ENCODE measurements at places on chromosomes 16 and 17. TPM values are rescaled to one million over a fixed set of nuclear protein-coding genes. Genes with fewer than 3 reads are reported as not detected.

- H3K27me3 ChIP-seq, result no peaks in the 10 kb centered on the region
- peak; percentile 79 for DNase-seq
- peak overlapping the region; percentile 88 for H3K4me3 ChIP-seq
Measured at GRCh38 chr16:30660424-30661261, 2.4 kb downstream of the FBRS start.

GRCh38 chr16:54694651-54695050 lies 236.0 kb upstream of the IRX5 start:
- no peak overlapping the region for H3K27ac ChIP-seq
- H3K36me3 ChIP-seq, result no peaks in the 10 kb centered on the region
- H3K4me1 ChIP-seq, result no peaks in the 10 kb centered on the region
- no peak for DNase-seq
- H3K4me3 ChIP-seq, result no peak overlapping the region
- H3K27me3 ChIP-seq, result no peaks in the 10 kb centered on the region

DNA sequence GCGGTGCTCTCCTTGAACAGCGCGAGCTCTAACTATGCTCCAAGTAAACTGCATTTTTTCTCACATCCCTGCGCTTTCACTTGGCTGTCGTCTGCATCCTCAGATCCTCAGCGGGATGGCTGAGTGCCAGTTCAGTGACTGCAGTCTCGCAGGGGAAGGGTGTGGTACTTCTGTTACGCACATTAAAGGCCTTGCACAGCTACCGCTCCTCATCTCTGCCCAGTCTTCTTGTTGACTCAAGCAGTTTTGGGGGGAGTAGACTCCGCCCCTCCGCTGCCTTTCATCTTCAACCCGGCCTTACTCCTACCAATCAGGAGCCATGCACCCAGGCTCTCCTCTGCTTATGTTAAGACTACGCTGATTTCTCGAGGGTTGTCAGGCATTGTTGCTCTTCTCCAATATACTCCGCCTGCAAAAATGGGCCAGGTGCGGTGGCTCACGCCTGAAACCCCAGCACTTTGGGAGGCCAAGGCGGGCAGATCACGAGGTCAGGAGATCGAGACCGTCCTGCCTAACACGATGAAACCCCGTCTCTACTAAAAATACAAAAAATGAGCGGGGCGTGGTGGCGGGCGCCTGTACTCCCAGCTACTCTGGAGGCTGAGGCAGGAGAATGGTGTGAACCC lies 10.0 kb downstream of the ATP5PD start:
- DNase-seq, result peak; percentile 89
- peaks cover 52% of the 10 kb centered on the region for H3K4me1 ChIP-seq
- H3K27ac ChIP-seq, result peak overlapping the region; percentile 99
- peaks cover 12% of the 10 kb centered on the region for H3K27me3 ChIP-seq

DNA sequence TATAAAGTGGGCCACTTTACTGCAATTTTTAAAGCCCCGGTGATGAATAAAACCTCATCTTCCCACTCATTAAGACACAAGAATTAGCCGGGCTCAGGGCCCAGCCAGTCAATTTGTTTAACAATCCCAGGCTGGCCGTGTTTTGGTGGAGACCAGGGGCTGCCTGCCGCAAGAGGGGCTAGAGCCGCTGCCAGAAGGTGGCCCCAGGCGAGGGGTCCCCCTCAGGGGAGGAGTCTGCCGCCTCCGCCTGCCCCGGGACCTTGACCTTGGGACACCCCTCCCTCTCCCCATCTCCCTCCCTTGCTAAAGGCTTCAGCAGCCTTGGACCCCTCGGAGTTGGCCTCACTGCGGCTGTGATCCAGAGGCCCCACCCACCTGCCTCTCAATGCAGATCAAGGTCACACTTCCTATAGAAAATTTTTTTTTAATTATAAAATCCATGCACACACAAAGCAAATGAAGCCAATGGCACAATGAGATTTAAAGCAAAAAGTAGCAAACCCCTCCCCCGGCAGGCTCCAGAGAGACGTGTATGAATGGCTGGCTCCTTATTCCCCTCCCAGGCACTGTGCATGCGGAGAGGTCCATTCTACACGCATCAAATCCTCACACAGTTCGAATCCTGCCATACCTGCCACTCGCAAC lies 23.0 kb upstream of the SLC38A10 start:
- H3K4me1 ChIP-seq, result no peaks in the 10 kb centered on the region
- no peak overlapping the region for H3K27ac ChIP-seq
- no peak overlapping the region for H3K4me3 ChIP-seq
- no peaks in the 10 kb centered on the region for H3K27me3 ChIP-seq
- no peak for DNase-seq
- H3K36me3 ChIP-seq, result no peaks in the 10 kb centered on the region

- DNase-seq, result no peak
- H3K4me1 ChIP-seq, result peaks cover 16% of the 10 kb centered on the region
- H3K27me3 ChIP-seq, result peaks cover 60% of the 10 kb centered on the region
- H3K36me3 ChIP-seq, result no peaks in the 10 kb centered on the region
Measured at GRCh38 chr17:79815836-79816461, 19.1 kb upstream of the CBX8 start.

The CORO1A gene
- 1,809 TPM for total RNA-seq

GRCh38 chr16:65343556-65343955 lies 221.7 kb upstream of the CDH11 start:
- no peaks in the 10 kb centered on the region for H3K36me3 ChIP-seq
- H3K4me3 ChIP-seq, result no peak overlapping the region
- no peak overlapping the region for H3K27ac ChIP-seq

DNA sequence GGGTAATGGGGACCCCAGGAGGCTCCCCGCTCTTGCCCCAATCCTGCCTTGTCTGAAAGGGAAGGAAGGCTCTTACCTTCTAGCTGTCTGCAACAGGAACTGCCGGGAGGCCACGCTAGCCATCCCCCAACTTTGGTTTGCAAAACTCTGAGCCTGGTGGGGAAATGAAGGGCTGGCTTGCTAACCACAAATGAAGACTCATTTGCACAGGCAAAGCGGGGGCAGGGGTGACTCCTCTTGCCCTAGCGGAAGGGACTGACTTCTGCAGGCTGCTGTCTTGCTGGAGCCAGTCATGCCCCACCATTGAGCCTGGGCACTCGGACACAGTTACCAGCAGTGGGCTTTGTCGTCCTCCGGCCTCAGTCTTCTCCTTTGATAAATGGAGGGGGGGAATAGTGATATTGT lies 52.6 kb downstream of the PLCG2 start:
- H3K27ac ChIP-seq, result no peak overlapping the region
- H3K4me1 ChIP-seq, result peaks cover 18% of the 10 kb centered on the region
- no peak overlapping the region for H3K4me3 ChIP-seq
- no peaks in the 10 kb centered on the region for H3K36me3 ChIP-seq

DNA sequence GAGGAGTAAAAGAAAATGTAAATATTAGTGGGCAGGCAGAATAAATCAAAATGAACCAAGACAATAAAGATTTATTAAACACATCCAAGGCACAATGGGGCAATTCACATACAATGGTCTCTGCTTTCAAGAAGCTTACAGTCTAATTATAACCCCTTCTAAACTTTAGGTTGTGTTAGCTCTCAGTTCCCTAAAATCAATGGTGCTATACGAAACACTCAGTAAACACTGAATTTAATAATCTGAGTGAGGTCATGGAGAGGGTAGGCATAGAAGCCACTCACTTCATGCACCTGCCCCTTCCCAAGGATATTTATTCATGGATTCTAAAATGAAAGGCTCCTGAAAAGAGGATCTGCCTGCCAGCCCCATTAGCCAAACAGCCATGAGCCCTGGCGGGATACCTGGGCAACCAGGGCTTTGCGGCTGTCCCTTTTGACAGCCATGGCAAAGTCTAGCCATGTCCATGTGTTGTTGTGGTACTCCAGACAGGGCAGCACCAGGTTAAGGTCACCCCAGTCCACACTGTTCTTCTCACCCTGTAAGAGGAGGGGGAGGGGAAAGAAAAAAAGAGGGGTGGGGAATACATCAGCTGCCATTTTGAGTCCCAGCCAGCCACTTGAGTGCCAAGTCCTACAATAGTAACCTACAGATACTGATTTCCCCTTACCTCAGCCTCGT lies 1.4 kb upstream of the RSKR start:
- no peak for DNase-seq
- no peak overlapping the region for H3K4me3 ChIP-seq
- H3K4me1 ChIP-seq, result peaks cover 3% of the 10 kb centered on the region
- no peak overlapping the region for H3K27ac ChIP-seq
- H3K27me3 ChIP-seq, result no peaks in the 10 kb centered on the region
- peaks cover 55% of the 10 kb centered on the region for H3K36me3 ChIP-seq

The C17orf113 gene
- not detected for total RNA-seq

The CLUH gene
- total RNA-seq, result 55.9 TPM

- no peak for DNase-seq
- H3K36me3 ChIP-seq, result peaks cover 7% of the 10 kb centered on the region
- H3K27me3 ChIP-seq, result no peaks in the 10 kb centered on the region
- H3K4me1 ChIP-seq, result peaks cover 30% of the 10 kb centered on the region
- no peak overlapping the region for H3K4me3 ChIP-seq
- no peak overlapping the region for H3K27ac ChIP-seq
Measured at GRCh38 chr17:2611627-2612026, 18.2 kb downstream of the PAFAH1B1 start.

The CES5A gene
- total RNA-seq, result not detected

The HAP1 gene
- 0.25 TPM for total RNA-seq

DNA sequence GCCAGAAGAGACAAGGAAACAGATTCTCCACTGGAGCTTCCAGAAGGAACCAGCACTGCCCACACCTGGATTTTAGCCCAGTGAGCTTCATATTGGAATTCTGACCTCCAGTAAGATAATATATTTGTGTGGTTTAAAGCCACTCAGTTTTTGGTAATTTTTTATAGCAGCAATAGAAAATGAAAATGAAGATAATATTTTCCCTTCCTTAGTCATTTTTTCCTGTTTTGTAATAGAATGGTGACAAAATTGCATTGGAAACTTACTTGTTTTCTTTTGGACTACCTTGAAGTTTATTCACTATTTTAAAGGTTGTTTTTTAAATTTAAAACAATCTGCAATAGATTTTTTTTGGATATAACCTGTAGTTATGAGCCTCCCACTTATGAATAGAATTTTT lies 29.8 kb upstream of the IRF8 start:
- H3K27ac ChIP-seq, result no peak overlapping the region
- H3K4me1 ChIP-seq, result peaks cover 5% of the 10 kb centered on the region
- peaks cover 5% of the 10 kb centered on the region for H3K27me3 ChIP-seq
- no peaks in the 10 kb centered on the region for H3K36me3 ChIP-seq
- no peak for DNase-seq

The ASB16 gene
- total RNA-seq, result 0.30 TPM

DNA sequence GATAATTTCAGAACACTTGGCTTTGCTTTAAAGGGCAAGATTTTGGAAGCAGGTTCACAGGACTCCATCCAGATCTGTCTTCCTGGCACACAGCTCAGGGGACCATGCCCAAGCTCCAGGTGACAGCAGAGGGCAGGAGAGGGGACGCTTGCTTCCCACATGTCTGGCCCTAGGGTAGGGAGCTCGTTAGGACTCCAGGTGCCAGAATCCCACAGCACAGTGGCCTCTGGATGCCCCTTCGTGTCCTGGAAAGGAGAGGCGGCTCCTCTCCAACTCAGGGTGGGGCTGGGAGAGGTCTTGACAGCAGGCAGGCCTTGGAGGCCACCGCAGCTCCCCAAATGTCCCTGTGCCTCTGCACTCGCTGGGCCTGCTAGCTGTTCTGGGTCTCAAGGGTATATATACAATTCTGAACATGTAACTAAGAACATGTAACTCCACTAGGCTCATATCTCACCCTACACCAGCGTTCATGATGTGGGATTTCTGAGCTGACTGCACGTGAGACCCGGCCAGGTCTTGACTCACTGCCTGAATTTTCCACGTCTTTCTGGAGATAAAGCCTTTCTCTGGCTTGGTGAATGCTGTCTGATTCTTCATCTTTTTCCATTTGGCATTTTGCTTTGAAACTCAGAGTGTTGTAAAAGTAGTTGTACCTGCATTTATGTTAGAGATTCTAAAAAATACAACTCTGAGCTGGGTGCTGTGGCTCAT lies 52.8 kb downstream of the MARCHF10 start:
- H3K27ac ChIP-seq, result no peak overlapping the region
- no peaks in the 10 kb centered on the region for H3K4me1 ChIP-seq
- DNase-seq, result no peak
- H3K36me3 ChIP-seq, result no peaks in the 10 kb centered on the region
- H3K27me3 ChIP-seq, result peaks cover 10% of the 10 kb centered on the region

DNA sequence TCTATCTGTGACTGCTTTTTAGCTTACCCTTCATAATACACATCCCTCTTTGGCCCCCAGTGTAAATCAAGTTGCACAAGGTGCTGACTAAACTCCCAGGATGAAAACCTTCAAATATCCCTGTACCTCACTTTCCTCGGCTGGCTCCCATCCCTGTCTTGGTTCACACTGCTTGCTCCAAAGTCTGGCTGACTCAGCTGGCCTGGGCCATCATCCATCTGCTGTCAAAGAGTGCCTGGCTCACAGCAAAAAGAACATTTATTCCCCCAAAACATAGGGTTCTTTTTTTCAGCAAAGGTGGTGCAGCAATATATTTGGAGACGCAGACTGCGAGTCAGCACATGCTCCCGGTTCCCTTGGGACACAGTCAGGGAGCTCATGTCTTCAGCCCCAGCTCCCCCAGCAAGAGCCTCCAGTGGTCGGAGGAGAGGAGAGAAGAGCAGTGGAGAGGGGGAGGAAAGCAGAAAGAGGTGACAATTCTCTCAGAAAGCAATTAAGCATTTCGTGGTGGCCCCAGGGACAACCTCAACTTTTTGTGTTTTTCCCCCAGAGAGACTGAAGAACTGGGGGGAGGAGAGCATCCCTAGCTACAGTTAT lies 26.1 kb downstream of the GPR142 start:
- DNase-seq, result no peak
- no peak overlapping the region for H3K4me3 ChIP-seq
- no peak overlapping the region for H3K27ac ChIP-seq
